ENCODE measurements at places on chromosomes 1 and 21. TPM values are rescaled to one million over a fixed set of nuclear protein-coding genes. Genes with fewer than 3 reads are reported as not detected.

The CPLANE2 gene
- polyA plus RNA-seq, result 2.8 TPM

The SLC16A4 gene
- 7.2 TPM for polyA plus RNA-seq

The C1orf210 gene
- not detected for polyA plus RNA-seq

The NUCKS1 gene
- polyA plus RNA-seq, result 224 TPM

The AADACL4 gene
- polyA plus RNA-seq, result not detected

The CELA3A gene
- polyA plus RNA-seq, result 0.61 TPM

The PLEKHN1 gene
- 0.53 TPM for polyA plus RNA-seq

The CATSPERE gene
- 1.2 TPM for polyA plus RNA-seq

The SARS1 gene
- 85.4 TPM for polyA plus RNA-seq

The CHIT1 gene
- polyA plus RNA-seq, result 1.5 TPM

The SLC30A2 gene
- 0.76 TPM for polyA plus RNA-seq
